Left ventricle myocardium inferior (tissue), 1 donor: ENCODE measurements at places on chromosomes 12 and 14.

DNA sequence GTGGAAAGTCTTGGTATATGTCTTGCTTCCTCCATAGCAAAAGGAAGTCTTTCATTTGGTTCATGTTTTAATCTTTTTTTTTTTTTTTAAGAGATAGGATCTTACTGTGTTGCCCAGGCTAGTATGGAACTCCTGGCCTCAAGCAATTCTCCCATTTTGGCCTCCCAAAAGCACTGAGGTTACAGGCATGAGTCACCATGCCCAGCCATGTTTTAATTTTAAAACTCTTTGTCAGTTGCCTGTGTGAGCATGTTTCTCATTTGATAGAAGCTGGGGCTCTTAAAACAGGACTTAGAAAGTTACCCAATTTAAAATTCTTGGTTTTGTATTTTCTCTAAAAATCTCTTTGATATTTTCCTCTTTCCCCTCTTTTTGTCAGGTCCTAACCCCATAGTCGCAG is 45.0 kb upstream of the REP15 start:
- no peak for DNase-seq

- DNase-seq: no peak
These were observed 144.8 kb downstream of the PIWIL1 start for GRCh38 chr12:130482448-130482847.

DNA sequence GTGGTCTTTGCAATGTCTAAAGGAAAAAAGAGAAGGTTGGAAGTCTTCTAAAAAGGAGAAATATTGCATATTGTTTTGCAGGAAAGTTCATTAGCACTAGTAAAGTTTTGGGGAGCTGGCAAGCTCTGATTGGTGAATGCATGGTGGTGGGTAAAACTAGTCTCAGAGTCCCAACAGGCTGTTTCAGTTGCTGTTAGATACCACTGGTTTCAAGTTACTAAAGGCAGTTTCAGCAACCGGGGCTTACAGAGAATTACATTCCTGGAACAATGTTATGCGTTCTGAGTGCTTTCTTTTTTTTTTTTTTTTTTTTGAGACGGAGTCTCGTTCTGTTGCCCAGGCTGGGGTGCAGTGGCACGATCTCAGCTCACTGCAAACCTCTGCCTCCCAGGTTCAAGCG is 208.2 kb downstream of the EPS8 start:
- DNase-seq: no peak

DNA sequence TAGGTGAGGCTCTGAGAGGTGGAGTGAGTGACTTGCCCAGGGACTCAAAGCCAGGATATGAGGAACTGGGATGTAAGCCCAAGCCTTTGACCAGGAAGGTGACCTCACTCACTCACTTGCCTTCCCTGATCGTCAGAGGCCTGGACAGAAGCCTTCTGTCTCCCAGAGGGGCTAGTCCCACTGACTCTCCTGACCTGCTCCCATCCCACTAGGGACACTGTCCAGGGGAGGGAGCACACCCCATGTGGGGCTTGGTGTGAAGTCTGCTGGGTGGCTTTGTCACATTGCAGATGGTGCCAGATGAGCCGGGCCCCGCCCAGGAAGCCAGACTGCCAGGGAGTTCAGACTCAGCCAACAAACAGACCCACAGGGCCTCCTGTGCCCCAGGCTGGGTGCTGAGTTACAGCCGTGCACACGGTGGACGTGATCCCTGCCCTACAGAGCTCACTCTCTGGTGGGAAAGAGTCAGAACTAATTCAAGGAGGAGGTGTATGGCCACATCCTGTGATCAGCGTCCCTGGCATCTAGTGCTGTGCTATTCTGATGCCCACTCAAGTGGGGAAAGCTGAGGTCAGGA is 28.3 kb downstream of the MMAB start:
- DNase-seq: no peak

DNA sequence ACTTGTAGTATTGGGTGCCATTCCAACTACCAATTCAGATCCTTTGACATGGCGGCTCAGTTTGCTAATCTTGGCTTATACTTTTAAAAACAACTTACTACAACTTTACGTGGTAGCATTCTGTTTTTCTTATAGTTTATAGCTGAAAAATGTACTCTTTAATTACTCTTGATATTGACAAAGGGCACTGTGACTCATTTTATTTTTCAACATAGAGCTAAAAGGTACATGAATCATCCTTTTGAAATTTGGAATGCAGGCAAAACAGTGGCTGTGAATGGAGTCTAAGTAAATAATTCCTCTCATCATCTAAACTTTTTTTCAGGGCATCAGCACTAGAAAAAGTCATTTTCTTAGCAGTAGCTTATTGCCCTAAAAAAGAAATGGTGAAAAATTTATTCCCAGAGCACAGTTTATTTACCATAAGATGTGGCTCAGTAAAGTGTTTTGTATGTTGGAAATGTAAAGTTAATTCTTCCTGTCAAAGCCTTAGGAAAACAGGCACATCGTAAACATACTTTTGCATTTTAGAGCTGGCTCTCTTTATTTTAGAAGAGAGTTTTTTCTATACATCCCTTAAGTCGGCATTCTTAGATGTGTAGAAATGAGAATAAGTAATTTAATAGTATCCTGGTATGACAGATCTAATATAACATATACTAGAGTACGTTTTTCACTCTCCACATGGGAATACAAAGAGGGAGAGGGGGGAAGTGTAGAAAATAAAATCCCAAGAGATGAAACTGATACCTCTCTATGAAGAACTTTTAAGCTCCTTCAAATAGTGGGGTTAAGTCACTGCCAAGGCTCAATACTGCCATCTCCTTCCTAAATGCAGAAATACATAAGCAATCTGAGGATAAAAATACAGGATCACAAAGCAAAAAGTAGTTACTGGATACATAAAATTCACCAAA is 55.2 kb downstream of the SLC25A21 start:
- DNase-seq: no peak
